Tibial nerve (tissue), 4 donors: ENCODE measurements at places on chromosomes 6 and 20. TPM values are rescaled to one million over a fixed set of nuclear protein-coding genes. Genes with fewer than 3 reads are reported as not detected.

GRCh38 chr20:45320948-45321595 is 13.0 kb upstream of the MATN4 start:
- no peak overlapping the region for H3K4me3 ChIP-seq
- no peak for DNase-seq
- H3K27ac ChIP-seq: no peak overlapping the region
- peaks cover 10% of the 10 kb centered on the region for H3K27me3 ChIP-seq

C20orf204 gene
- total RNA-seq: 6.3 TPM

DNA sequence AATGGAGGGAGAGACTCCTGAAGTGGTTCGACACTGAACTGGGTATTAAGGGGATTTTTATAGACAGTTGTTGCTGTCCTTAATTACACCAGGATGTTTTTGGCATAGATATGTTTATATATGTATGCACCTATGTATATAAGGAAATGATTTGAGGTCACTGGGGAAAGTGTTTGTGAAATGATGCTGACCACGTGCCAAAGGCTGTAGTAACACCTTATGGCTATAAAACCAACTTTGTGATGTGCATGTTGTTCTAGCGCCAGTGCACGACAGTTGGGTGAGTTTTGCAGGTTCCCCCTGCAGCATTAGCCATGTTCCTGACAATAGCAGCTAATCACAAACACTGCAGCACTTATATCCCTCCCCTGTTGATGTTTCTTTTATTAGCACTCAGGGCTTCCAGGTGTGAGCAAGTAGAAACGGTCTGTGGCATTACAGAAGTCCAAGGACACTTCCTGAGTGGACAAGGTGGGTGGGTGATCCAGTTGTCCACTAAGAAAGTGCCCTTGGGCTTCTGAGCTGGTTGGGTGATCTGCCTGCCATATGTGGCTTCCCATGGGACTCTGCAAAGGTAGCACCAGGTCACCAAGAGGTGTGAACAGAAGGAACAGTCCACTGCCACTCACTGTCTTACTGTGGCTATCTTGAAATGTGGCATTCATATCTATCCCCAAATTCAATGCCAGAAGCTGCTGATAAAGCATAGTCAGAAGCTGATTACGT is 63.0 kb upstream of the RBM24 start:
- no peaks in the 10 kb centered on the region for H3K27me3 ChIP-seq
- H3K4me3 ChIP-seq: no peak overlapping the region
- no peaks in the 10 kb centered on the region for H3K36me3 ChIP-seq
- no peak for DNase-seq
- no peak overlapping the region for H3K27ac ChIP-seq

DNA sequence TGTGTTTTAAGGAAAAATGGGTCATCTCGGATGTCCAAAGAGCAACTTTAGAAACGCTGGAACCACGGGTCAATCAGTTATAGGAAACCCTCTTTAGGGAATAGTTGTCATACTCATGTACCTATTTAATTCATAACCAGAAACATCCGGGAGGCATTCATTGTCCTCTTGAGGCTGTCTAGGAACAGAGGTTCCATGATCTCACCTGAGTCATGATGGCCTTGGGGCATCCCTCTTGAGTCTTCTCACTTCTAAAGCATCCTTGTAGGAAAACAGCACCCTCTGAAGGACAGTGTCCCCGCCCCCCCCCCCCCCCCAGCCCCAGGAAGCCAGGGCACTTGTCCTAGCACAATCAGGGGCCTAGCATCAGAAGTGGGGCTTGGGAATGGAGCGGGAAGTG is 46.3 kb upstream of the CDH4 start:
- H3K4me3 ChIP-seq: no peak overlapping the region
- H3K36me3 ChIP-seq: no peaks in the 10 kb centered on the region
- H3K4me1 ChIP-seq: no peaks in the 10 kb centered on the region
- H3K27me3 ChIP-seq: no peaks in the 10 kb centered on the region
- H3K27ac ChIP-seq: no peak overlapping the region
